ENCODE measurements at places on chromosomes 5 and 9.

GRCh38 chr5:71528206-71528605, 58.9 kb upstream of the MCCC2 start:
- no peak for DNase-seq

GRCh38 chr5:124701016-124701415, 45.4 kb downstream of the ZNF608 start:
- no peak for DNase-seq

DNA sequence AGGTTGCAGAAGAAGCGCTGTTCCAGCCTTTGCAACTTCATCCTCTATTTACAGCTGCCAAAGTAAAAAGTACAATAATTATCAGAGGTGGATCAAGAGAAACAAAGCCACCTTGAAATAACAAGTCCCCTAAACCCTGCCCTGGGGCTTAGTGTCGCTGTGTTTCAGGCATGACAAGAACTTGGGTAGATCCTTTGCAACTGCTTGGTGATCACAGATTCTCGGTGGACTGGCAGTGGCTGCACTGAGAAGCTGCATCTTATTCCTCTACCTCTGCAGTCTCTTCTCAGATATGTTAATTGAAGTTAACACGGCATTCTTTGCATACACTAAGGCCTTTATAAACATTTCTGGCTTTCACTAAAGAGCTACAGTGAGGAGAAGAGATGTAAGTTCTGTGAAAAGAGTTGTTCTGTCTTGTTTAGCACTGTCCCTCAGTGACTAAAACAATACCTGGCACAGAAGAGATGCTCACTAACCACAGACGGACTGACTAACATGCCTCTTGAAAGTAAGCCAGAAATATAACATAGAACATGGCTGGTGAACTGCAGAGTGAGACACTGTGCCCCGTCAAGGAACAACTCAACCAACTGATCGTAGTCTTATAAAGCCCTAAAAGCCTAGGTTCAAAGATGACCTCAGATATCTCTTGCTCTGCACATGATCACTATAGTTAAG, 144.2 kb downstream of the MLLT3 start:
- no peak for DNase-seq

DNA sequence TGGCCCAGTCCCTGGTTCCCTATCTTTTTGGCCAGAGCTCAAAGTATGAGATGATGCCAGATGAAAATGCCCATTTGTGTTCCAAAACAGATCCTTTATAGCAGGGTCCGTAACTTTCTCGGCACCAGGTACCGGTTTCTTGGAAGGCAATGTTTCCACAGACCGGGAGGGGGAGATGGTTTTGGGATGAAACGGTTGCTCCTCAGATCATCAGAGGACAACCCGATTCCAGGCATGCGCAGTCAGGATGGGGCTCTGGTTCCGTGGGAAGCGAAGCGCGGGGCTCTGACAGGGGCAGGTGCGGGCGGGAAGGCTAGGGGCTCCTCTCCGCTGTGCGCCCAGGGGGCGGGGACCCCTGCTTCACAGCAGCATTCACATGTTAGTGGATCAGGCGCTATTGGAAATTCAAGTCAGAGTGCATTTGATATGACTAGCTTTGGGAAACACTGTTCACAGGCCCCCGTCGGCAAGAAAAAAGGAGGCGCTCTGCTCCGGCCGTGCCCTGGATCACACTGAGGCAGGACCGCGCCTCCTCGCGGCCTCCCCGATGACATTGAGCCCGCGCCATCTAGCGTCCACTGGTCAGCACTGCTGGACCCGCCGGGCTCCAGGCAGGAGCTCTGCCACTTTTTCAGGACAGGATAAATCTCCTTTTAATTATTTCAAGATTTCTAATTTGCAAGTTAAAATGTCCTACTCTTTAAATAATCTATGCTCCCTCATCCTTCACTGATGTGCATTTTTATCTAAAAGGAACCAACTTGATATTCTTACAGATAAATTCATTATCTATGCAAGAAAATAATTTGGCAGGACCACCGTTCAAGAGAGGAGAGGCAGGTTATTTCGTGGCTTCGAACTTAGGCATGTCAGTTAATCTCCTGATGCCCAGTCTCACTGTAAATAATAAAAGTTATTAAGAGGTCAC, 190.0 kb downstream of the FANCC start:
- peak; percentile 55 for DNase-seq

- DNase-seq, result no peak
Measured at GRCh38 chr5:124262470-124262869, 484.0 kb downstream of the ZNF608 start.

DNA sequence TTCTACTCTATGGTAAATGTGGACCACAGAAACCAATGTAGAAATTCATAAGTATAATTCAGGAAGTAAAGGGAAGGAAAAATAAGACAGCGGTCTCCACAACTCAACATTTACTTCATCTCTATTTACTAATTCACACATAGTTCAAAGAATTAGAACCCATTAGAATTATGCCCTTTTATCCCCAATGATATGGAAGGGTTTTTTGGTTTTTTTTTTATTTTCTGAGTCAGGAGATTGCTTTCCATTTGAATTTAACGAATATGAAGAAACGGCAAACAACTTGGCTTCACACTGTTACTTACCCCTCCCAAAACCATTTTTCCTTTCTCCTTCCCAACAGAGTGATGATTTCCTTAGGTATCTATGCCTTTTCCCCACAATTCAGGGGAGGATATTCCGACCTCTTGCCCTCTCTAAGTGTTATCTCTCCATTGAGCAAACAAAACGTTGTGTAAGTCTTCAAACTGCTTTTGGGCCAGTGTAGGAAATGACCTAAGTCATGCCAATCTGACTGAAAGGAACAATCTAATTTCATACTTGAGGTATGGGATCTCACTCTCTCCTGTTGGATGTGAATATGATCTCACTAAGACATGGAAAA, 72.0 kb downstream of the CETN3 start:
- DNase-seq, result no peak

- DNase-seq, result no peak
Measured at GRCh38 chr5:79793722-79794121, 104.1 kb downstream of the CMYA5 start.

DNA sequence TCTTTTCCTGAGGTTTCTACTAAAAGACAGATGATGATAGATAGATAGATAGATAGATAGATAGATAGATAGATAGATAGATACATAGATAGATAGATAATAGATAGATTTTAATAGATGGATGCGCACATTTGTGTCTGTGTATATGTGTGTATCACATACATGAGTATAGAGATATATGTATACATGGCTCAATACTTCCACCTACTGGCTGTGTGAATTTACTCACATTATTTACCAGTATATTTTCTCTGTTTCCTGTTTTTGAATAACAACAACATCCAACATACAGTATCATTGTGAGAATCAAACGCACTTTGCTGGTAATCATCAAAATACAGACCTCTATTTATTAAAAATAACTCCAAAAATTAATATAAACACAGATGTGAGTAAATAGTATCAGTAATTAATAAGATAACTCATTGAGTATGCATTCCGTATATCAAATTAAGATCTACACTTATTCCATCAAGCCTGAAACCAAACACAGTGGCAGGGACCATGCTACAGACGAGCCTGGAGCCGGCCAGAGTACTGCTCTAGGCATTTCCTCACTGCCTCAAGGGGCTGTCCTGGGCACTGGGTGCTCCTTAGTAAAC, 338.0 kb downstream of the SEMA5A start:
- DNase-seq, result peak; percentile 77

DNA sequence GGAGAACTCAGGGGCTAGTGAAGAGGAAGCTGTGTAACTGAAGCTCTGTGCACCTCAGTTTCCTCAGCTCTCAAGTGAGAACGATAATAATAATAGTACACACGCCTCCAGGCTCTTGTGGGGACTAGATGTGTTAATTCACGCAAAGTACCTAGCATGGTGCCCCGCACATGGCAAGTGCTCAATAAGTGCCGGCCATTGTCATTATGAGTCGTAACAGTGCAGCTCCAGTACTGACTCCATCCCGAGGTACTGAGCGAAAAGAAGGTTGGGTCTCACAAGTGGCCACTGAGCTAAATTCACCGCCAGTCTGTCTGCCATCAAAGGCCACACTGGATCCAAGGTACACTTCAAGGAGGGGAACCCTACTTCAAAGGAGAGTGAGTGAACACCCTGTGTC, 40.4 kb downstream of the MED27 start:
- DNase-seq, result no peak
